Epithelial cell of proximal tubule (primary cell): ENCODE measurements at places on chromosomes 6 and 20. TPM values are rescaled to one million over a fixed set of nuclear protein-coding genes. Genes with fewer than 3 reads are reported as not detected.

- no peak for DNase-seq
These were observed 62.6 kb downstream of the AK9 start for GRCh38 chr6:109628158-109629000.

The CLIC5 gene
- 0.58 and 5.2 TPM in 2 replicates for total RNA-seq

The FLRT3 gene
- total RNA-seq, result 2.8 and 3.3 TPM in 2 replicates

GRCh38 chr20:58511364-58511763 is 3.8 kb downstream of the APCDD1L start:
- DNase-seq, result no peak

DNA sequence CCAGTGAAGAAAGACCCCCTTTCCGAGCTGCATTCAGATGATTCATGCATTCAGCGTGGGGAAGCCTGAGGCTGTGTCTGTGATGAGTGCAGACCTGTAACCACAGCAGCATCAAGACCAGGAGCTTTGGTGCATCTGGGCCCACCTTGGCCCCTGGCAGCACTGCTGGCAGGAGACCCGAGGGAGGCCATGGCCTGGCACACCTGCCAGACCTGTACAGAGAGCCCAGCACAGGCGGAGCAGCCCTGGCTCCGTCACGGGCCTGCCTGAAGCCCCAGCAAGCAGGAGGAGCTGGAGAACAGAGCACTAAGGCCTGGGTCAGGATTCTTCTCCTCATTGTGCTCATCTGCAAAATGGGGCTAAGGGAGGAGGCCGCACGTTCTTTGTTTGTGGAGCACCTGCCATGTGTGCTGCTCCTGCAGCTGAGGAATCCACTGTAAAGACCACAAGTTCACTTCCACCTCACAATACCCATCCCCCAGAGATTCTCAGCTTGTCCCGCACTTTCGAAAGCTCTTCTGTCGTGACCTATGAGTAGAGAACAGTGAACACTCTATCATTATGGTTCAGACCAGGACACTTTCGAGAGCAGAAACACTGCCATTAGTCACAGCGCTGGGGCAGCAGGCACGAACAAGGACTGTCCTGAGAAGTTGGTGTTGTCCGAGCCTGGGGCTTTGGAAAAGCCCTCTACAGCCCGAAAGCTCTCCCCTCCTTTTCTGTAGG is 144.4 kb upstream of the CST7 start:
- no peak for DNase-seq

The SPATS1 gene
- total RNA-seq, result not detected in 2 replicates

DNA sequence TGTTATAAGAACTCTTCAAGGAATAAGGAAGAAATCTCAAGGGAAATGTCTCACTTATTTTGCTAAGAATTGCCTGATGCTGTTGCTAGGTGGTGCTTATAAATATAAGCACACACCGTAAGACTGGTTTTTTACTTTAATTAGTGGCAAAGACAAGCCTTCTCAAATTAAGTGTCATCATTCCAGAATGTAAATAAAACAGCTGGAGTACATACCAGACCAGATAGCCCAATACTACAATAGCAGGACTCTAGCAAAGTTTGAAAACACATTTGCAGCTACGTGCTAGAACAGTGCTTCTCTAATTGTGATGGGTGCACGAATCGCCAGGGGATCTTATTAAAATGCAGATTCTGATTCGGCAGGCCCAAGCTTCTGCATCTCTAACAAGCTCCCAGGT is 6.8 kb downstream of the CNKSR3 start:
- no peak for DNase-seq

DNA sequence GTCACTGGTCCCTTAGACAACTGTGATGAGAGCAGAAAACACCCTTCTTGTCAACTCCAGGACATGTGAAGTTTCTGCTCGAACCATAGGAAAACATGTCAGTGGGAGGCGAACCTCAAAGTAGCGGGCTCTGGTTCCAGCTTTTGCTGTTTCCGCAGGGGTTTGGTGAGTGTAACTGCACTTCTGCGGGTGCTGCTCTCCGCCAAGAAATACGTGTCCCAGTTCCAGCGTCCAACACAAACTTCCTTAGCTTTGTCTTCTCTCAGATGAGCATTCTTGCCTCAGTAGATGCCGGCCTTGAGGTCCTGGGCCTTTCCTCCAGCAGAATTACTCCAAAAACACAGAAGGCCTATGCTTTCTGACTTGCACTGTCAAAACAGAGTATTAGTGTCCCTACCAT is 156.3 kb downstream of the FNDC1 start:
- DNase-seq, result no peak

The CSNK2A1 gene
- total RNA-seq, result 84.8 and 112 TPM in 2 replicates

GRCh38 chr6:129717277-129717676 is 7.3 kb upstream of the ARHGAP18 start:
- DNase-seq, result no peak

The CST3 gene
- total RNA-seq, result 309 and 347 TPM in 2 replicates

GRCh38 chr6:98980819-98981218 is 33.1 kb upstream of the FBXL4 start:
- DNase-seq, result no peak

The NOX3 gene
- total RNA-seq, result 0.07 TPM in 1 of 2 replicates, not detected in the other

The GNMT gene
- not detected in 2 replicates for total RNA-seq

GRCh38 chr20:872855-873520 is 39.5 kb downstream of the FAM110A start:
- DNase-seq, result no peak

The MLN gene
- not detected in 2 replicates for total RNA-seq

- DNase-seq, result no peak
These were observed 19.9 kb downstream of the PEDS1 start for GRCh38 chr20:50133474-50134217.

GRCh38 chr6:56833127-56833791 is 121.6 kb upstream of the BEND6 start:
- DNase-seq, result no peak

DNA sequence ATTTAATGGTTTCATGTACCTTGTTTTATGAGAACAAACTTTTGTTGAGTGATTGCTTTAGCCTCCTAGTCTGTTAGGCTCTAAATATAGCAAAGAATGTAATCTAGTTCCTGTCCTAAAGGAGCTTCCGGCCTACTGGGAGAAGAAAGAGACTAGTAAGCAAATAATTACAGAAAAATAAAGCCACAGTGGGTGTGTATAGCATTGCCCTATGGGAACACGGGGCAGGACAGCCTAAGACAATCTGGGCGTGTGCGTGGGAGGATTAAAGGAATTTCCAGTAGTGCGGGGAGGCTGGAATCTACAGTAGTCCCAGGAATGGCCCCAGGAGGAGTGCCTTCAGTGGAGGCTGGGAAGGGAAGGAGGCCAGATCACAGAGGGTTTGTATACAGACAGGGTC is 98.1 kb upstream of the AKAP12 start:
- DNase-seq, result no peak

The MOXD1 gene
- 28.5 and 47.9 TPM in 2 replicates for total RNA-seq
